ENCODE measurements at places on chromosomes 2 and 18.

GRCh38 chr18:60404486-60405085 lies 32.0 kb upstream of the MC4R start:
- no peak for DNase-seq

- DNase-seq: no peak
Observed at GRCh38 chr2:10238991-10239485, 63.7 kb upstream of the HPCAL1 start.

DNA sequence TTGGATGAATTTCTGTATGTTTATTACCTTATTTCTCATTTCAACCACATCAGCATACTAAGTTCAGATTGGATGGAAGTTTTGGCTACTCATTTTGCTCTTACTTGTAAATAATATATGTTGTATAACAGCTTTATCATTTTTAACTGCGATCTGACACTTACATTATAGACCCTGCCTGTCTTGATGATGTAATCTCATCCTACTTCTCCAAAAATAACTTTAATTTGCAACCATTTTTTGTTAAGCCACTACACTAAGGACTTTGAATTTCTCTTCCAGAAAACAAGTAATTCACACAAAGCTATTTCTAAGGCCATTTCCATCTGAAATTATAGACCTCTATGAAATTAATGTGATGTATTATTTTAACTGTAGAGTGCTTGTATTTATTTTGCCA lies 240.7 kb downstream of the WDR7 start:
- no peak for DNase-seq

DNA sequence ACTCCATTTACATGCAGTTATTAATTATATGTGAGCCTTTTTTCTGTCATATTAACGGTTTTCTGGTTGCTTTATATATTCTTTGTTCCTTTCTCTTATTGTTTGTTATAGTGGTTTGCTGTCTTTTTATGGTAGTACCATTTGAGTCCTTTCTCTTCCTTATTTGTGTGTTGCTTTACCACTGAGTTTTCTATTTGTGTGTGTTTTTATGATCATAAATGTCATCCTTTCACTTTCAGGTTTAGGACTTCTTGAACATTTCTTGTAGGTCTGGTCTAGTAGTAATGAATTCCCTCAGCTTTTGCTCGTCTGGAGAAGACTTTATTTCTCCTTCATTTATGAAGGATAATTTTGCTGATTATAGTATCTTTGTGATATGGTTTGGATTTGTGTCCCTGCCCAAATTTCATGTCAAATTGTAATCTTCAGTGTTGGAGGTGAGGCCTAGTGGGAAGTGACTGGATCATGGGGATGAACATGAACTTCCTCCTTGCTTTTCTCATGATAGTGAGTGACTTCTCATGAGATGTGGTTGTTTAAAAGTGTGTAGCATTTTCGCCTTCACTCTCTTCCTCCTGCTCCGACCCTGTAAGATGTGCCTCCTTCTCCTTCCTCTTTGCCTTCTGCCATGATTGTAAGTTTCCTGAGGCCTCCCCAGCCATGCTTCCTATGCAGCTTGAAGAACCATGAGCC lies 11.5 kb downstream of the GCC2 start:
- no peak for DNase-seq

GRCh38 chr2:160652236-160652635 lies 158.6 kb upstream of the RBMS1 start:
- no peak for DNase-seq

- DNase-seq: no peak
Observed at GRCh38 chr18:49135877-49136276, 185.1 kb upstream of the SMAD7 start.

GRCh38 chr18:48816554-48816953 lies 134.2 kb downstream of the SMAD7 start:
- no peak for DNase-seq

DNA sequence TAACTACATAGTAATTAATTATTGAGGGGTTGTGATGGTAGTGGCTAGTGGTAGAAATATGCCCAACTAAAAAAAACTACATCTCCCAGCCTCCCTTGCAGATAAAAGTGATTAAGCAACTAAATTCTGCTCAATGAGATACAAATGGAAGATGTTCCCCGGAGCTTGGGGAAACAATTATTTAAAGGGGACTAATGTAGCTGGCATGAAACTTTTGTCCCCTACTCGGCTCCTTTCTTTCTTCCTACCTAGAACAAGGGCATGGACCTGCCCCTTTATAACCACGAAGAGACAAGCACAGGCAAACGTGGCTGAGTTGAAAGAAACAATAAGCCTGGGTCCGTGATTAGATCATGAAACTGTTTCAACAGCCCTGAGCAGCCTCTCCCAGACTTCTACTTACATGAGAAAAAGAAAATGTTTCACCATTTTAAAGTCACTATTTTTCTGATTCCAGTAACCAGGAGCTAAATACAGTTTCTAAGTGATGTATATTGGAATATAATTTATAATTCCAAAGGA lies 236.9 kb downstream of the SCG2 start:
- no peak for DNase-seq

DNA sequence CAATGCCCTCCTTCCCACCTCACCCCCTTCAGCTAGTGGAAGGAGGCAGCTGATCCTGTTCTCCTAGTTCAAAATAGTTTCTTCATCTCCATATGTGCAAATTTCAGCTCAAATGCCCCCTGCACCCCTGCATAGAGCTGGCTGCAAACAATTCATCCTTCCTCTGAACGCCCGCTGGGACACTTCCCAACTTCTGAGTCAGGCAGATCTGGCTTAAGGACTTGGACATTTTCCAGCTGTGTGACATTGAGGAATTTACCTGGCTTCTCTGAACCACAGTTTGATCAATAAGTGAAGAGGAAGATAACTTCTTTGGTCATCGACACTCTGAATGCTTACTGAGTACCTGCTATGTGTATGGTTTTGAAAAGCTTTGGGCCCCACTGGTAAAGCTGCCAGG lies 23.5 kb downstream of the PTGR3 start:
- DNase-seq: no peak

GRCh38 chr2:200624658-200625057 lies 38.8 kb downstream of the AOX1 start:
- no peak for DNase-seq

DNA sequence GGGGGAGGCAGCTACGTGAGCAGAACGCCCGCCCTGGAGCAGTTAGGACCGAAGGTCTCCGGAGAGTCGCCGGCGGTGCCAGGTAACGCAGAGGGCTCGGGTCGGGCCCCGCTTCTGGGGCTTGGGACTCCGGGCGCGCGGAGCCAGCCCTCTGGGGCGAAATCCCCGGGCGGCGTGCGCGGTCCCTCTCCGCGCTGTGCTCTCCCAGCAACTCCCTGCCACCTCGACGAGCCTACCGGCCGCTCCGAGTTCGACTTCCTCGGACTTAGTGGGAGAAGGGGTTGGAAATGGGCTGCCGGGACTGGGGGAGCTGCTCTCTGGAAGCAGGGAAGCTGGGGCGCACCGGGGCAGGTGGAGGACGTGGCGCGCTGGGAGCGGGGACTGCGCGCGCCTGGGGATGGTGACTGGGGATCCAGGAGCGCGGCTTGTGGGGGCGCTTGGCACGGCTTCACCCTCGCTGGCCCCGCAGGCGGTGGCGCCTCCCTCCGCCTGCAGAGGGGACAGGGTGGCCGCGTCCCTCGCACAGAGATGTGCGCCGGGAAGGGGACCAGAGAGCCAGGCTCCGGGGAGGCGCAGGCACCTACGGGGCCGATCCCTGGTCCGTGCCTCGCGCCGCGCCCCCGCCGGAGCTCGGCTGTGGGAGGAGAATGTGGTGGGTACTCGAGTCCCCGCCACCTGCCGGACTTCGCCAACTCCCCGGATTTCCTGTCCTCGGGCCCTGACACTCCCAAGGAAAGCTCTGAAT lies 688 bp downstream of the CDH20 start:
- no peak for DNase-seq

GRCh38 chr2:46798041-46798440 lies 117.6 kb downstream of the MCFD2 start:
- DNase-seq: no peak

Data from LNCaP clone FGC (cell line).